ENCODE measurements at places on chromosomes 16 and 17.

DNA sequence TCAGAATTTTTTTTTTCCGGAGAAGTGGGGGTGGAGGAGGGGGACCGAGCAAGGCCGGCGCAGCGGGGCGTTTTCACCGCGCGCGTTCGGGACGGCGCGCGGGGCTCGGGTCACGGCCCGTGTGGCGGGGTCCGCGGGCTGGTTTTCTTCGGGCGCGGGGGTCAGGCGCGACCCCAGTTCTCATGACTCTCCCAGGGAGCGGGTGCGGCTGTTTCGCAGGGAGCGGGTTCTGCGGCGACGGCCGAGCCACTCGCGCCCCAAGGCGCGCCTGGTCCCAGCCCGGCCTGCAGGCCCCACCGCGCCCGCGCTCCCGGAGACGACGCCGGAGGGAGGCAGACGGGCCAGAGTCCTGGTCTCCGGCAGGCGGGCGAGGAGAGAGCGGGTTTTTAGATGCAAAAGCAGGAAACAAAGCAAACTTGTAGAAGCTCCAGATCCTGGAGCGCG, 1.0 kb downstream of the BAHCC1 start:
- DNase-seq, result no peak

DNA sequence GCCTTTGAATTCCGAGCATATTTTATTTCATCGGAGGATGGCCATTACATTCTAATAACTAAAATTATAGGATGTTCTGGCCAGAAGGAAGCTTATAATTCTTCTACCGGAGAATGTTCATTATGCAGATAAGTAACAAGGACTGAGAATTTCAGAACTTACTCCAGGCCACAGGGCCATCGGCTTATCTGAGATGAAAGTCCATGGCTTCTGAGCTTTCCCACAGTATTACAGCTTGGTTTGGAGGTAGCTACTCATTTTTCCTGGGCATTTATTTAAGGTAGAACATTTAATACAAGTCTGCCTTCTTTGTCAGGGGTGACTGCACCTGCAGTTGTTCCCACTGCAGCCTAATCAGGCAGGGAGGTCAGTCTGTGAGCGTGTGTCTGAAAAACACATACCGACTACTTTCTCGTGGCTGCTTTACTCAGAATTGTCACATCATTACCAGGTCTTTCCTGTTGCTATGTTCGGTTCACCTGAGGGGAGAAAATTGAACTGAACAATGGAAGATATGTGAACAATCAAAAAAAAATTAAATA, 219.7 kb upstream of the CPHXL start:
- no peak for DNase-seq

DNA sequence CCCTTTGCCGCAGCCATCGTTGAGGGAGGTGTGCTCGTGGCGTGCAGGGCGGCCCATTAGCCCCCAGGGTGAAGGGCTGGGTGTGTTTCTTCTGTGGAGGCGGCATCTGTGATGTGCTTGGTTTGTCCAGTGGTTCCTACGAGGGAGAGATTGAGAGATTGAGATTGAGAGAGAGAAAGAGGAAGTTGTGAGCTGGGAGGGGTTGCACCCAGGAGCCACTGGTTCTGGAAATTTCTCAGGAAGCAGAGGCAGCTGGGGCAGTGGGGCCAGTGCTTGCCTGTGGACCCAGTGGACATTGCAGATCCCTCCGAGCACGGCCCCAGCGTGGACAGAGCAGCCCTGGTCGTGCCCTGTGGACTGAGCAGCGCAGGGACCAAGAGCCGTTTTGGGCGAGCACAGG, 72.0 kb upstream of the ZNF750 start:
- DNase-seq, result no peak

GRCh38 chr16:85473323-85473722, 139.8 kb upstream of the GSE1 start:
- DNase-seq, result no peak

GRCh38 chr16:69497876-69498596, 67.7 kb upstream of the NFAT5 start:
- DNase-seq, result no peak

- DNase-seq, result no peak
Observed at GRCh38 chr16:87947356-87948118, 3.7 kb upstream of the BANP start.

DNA sequence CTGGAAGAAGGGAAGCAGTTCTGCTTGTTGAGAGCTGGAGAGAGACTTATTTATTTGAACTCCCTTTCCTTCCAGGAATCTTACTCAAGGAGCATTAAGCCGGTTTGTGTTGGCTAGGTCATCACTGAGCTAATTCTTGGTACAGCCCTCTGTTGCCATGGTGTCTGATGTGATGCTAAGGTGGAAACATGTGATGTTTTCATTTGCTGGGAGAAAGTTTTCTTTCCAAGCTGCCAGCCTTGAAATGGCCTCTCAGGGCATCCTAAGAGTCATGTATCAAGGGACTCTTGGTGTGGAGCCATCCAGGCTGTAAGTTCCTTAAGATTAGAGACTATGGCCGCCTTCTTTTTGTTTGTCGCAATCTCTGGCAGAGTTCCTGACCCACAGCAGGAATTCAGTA, 4.2 kb downstream of the PSKH1 start:
- no peak for DNase-seq

DNA sequence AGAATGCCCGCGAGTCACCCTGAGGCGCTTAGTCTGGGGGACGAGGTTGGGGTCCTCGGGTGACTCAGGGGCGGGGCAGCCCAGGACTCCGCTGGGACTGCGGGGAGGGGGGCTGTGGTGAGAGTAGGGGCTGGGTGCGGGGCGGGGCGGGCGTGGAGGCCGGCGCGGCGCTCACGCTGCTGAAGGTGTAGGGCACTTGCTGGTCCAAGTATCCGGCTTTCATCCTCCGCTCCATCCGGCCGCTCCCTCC, 832 bp downstream of the ETV4 start:
- no peak for DNase-seq

GRCh38 chr17:53061446-53061845, 761.3 kb upstream of the KIF2B start:
- DNase-seq, result no peak

- DNase-seq, result no peak
Observed at GRCh38 chr17:46264456-46265198, 30.3 kb upstream of the LRRC37A start.

DNA sequence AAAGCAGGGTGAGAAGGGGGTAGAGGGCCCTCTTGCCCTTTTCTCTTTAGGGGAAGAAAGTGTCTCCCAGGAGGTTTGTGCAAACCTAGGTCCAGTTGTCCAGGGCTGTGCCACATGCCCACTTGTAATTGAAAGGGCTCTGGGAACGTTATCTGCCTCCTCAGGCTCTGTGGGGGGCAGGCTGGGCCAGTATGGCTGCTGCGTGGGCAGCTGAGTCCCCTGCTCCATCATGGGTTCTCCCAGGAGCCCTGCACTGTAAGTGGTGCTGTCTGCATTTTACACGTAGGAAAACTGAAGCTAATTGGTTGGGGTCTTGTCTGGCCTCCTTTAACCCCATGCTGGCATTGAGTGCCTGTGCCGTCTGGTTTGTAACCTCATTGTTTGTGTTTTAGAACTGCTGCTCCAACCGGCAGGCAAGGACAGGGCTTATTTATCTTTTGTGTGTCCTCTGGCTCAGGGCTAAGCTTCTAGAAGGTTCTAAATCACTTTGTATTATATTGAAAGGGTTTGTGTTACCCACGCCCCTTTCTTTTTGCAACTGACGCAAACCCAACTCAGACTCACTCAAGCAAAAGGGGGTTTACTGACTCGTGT, 117.7 kb upstream of the CIBAR2 start:
- no peak for DNase-seq

- DNase-seq, result no peak
Observed at GRCh38 chr16:54145881-54146280, 140.7 kb downstream of the IRX3 start.

- no peak for DNase-seq
Observed at GRCh38 chr17:68048996-68049395, 13.5 kb downstream of the KPNA2 start.

DNA sequence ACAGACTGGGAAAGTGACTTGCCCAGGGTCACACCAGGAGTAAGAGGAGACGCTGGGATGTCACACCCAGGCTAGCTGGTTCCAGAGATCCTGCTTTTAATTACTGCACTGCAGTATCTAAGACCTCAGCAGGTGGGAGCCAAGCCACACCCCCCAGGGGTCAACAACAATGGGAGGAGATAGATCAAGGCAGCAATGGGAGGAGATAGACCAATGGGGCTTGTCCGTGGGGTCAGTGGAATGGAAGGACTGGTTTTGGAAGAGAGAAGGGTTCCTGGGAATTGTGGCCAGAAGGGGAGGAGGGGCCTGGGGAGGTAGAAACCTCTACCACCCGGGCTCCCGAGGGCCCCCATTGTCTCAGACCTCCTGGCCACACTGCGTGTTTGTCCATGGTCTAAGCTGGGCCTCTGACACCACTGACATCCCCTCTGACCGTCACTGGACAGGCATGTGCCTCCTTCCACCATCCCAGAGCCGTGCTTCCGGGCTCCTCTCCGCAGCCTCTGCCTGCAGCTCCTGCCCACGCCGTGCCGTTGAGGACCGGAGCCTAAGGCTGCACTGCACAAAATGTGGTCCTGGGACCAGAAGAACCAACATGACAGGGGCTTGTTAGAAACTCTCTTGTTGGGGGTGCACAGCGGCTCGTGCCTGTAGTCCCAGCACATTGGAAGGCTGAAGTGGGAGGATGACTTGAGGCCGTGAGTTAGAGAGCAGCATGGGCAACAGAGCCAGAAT, 69.8 kb upstream of the RPH3AL start:
- DNase-seq, result no peak

DNA sequence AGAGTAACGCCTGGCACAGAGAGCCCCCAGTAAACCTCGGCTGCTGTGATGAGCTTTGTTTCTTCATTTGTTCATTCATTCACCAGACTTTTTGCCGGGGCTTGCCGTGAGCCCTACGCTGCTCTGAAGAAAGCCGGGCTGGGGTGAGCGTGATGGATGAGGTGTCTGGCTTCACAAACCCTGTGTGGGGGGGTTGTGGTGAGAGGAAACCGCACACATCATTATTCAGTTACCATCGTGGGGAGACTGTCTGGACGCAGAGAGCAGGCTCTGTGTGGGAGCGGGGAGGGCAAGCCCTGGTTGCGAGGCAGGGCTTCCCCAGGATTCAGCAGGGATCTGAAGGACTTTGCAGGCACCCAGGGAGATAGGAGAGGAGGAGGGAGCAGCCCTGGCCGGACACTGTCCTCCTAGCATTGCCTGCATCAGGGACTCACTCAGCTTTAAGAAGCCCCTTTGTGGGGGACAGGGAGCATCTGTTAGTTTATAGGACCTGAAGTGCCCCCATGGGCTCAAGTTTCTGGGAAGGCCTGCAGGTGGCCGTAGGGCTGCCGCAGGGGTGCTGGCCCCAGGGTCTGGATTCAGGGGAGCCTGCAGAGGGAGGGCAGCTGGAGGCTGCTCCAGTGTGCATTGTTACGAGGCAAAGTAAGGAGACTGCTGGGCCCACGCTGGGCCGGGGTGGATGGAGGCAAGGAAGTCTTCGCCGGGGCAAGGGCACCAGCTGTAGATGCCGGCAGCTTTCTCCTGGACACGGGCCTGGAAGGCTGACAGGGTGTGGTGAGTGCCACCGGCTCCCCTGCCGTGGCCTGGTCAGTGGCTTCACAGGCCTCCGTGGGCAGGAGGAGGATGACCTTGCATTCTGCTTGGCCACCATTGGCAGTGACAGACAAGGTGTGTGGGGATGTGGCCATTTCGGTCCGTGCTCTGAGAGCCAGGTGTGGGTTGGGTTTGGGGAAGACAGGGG, 334.5 kb downstream of the SEC14L1 start:
- DNase-seq, result no peak
